GOT3 (cell line): ENCODE measurements at places on chromosomes 3 and 15.

GRCh38 chr15:62624547-62625378, 417.8 kb upstream of the TPM1 start:
- no peak for DNase-seq

DNA sequence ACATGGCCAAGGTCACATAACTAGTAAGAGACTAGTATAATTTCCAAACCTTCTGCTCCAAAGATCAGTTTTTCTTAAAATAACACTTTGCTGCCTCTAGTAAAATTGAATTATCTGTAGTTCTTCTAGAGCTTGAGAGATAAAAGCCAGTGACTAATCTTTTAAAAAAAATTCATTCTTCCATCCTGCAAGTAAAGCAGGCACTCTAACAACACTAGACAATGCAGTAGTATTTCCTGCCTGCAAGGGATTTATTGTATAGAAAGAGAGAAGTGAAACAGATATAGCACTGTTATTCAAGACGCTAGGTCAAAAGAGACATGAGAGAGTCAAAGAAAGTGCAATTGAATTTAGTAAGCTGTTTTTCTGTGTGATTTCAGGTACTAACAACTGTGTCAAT, 159.5 kb upstream of the TBC1D5 start:
- no peak for DNase-seq

- DNase-seq, result no peak
Measured at GRCh38 chr15:68581725-68582124, 2.9 kb downstream of the CORO2B start.

- no peak for DNase-seq
Measured at GRCh38 chr15:51367322-51367976, 26.0 kb downstream of the GLDN start.

GRCh38 chr3:96449803-96450202, 364.6 kb upstream of the EPHA6 start:
- DNase-seq, result no peak

DNA sequence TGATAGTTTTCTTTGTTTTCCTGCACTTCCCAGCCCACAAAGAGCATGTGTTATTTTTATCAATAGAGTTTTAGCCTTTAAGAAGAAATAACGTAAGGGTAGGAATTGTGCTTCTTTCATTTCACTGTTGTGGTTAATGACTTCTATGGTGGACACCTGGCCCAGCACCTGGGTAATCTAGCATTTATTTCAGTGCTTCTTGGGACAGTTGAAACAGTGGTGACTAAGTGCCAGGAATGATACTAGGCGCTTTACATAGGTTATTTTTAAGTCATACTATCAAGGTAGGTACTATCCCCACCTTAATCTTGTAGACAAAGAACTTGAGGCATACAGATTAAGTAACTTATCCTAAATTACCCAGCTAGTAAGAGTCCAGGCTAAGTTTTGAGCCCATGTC, 243.8 kb downstream of the SOX2 start:
- DNase-seq, result no peak

DNA sequence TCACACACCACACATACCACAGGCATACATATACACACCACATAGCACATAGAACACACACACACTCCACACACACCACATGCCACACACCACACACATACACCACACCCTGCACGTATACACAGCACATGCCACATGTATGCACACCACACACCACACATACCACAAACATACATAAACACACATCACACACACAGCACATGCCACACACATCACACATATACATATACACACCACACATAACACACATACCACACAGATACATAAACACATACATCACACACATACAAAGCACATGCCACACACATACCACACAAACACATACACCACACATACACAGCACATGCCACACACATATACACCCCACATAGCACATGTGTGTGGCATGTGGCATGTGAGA, 171.1 kb downstream of the OR4M2 start:
- DNase-seq, result no peak

- DNase-seq, result no peak
Measured at GRCh38 chr15:78179906-78180305, 30.7 kb downstream of the IDH3A start.

DNA sequence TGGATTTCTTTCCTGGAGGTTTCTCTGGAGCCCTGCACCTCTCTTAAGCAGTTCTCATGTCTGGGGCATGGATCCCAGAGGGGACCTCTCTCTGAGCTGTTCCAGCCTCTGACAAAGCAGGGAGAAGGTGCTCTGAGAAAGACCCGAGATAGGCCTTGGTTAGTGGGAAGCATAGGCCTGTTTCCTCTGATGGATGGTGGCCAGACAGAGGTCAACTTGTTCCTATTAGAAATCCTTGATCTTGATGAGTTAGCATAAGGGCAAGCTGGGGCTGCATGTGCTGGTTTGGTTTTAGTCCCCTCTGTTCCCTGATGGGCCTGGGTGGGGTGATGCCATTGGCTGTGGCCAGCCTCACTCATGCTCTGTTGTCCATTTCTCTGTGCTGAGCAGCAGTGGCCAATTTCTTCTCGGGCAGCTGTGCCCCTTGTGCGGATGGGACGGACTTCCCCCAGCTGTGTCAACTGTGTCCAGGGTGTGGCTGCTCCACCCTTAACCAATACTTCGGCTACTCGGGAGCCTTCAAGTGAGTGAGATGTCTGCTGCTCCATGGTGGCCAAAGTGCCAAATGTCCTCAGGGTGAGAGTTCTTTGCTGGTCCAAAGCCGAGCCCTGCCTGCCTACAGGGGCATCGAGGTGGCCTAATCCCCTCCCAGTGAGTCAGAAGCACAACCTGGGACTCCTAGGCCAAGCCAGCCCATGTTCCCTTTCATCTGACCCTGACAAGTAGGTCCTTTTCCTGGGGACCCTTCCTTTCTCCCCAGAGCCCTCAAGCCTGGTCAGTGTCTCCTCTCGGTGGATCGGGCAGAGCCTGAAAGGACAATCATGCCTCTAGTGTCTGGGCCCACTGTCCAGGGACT, 9.0 kb downstream of the TF start:
- DNase-seq, result no peak

DNA sequence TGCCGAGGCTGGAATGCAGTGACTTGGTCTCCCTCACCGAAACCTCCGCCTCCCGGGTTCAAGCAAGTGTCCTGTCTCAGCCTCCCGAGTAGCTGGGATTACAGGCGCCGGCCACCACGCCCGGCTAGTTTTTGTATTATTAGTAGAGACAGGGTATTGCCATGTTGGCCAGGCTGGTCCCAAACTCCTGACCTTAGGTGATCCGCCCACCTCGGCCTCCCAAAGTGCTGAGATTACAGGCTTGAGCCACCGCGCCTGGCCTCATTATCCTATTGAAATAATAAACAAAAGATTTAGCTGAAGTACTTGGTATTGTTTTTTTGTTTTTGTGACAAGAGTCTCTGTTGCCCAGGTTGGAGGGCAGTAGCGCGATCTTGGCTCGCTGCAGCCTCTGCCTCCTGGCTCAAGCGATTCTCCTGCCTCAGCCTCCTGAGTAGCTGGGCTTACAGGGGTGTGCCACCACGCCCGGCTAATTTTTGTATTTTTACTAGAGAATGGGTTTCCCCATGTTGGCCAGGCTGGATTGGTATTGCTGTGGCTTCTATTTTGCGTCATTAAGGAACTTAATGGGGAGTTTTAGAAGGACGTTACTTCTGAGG, 1.5 kb downstream of the RPL35A start:
- DNase-seq, result no peak

DNA sequence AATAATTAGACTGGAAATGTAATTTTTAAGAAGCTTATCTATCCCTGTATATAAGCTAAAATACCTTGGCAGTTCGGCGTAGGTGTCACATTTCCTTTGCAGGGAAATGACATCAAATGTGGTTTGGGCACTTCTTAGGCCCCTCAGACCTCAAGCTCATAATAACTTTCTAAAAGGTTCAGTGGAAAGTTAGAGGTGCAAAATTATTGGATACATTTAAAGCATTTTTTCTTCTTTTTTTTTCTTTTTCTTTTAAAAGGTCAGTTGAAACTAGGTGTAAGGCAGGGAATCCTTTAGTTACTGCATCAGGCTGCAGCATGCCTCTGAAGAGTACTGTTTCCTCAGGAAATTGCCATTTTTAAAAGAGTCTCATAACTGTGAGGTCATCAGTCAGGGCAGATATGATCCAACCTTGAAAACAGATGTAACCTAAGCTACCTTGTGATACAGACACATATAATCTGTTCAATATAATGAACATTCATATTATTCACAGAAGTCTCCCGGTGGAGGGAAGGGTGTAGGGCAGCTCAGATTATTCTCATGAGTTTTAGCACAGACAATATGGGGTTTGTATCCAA, 4.8 kb downstream of the SACM1L start:
- DNase-seq, result no peak

- no peak for DNase-seq
Measured at GRCh38 chr3:49410846-49411534, 786 bp downstream of the RHOA start.

GRCh38 chr3:126307591-126308393, 49.4 kb downstream of the KLF15 start:
- DNase-seq, result no peak

DNA sequence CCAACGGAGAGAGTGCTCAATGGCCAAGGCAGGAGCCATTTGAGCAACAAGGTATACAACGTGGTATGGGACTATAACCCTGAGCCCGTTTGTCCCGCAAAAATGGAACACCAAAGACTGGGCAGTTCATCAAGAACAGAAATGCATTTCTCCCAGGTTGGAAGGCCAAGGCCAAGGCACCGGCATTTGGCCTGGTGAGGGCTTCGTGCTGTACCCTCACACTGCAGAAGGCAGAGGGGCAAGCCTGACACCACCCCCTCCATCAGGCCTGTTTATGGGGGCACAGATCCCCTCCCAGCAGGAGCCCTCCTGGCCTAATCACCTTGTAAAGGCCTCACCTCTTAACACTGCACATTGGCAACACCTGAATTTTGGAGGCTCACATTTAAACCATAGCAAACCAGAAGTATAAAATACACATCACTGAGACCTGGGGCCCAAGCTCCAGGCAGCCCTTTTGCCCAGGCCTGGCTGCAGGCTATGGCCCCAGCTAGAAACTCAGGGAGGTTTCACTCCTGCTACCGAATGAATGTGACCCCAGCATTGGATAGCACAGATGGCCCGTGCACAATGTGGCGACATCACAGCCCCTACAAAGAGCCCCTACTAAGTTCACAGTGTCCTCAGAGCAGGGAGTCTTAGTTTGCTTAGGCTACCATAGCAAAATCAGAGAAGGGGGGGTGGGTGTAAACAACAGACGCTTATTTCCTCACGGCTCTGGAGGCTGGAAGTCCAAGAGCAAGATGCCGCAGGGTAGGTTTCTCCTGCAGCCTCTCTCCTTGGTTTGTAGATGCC, 47.1 kb downstream of the KLF15 start:
- no peak for DNase-seq

DNA sequence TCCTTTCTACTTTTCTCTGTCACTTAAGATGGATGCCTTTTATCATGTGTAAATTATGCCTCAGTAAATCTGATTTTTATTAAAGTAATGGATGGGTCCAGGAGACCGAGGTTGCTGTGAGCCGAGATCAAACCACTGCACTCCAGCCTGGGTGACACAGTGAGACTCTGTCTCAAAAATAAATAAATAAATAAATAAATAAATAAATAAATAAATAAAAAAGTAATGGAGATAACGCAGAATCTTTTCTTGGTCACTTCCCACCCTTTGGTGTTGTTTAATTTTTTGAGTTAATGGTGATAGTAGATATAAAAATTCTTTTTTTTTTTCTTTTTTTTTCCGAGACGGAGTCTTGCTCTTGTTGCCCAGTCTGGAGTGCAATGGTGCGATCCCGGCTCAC, 44.1 kb upstream of the MUC13 start:
- no peak for DNase-seq
